Esophagus squamous epithelium (tissue), 5 donors: ENCODE measurements at places on chromosomes 1 and 21.

DNA sequence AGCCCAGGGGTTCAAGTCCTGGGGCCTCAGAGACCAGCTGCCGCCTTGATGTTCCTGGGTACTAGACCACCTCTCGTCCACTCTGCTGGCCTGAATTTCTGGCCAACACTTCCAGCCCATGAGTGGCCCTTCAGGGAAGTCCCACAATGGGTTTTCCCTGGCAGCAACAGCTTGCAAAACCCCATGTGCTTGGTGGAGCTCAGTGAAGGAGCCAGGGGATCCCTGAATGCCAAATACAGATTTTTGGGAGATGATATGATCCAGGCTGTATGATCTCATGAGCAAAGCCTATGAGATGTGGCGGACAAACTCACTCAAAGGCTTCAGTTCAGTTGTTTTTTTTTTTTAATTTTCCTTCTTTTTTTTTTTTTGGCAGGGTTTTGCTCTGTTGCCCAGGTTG, 9.6 kb upstream of the RASSF5 start:
- DNase-seq = no peak

DNA sequence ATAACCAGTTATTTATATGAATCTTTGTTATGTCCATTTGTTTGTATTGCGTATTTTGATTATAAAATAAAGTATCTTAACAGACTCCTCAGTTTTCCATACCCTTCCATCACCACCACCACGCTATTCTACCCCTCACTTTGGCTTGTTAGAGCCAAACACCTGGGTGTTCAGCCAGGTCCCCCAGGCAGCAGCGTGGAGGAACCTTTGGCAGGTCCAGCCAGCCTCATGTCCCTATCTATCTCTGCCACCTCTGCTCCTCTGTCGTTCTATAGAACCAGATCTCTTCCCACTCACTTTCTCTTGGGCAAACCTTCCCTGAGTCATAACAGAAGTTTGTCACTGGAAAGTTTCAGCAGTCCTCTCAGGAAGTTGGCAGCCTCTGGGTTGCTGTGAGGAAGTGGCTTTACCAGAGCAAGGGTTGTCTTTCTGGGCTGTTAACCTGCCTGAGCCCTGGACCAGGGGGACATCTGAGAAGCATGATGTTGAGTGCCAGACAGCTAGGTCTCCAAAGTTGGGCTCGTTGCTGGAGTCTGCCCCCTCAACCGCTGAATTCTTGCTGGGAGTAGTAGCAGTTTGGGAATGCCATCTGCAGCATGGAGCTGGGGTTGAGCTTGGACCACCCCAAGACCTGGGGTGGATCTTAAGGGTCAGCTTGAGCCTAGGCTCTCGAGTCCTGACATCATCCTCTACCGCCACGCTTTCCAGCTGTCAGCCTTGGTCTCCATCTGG, 996 bp upstream of the SH3BGRL3 start:
- no peak for DNase-seq

- no peak for DNase-seq
These were observed 186.4 kb downstream of the CAMTA1 start for GRCh38 chr1:6971699-6972098.

DNA sequence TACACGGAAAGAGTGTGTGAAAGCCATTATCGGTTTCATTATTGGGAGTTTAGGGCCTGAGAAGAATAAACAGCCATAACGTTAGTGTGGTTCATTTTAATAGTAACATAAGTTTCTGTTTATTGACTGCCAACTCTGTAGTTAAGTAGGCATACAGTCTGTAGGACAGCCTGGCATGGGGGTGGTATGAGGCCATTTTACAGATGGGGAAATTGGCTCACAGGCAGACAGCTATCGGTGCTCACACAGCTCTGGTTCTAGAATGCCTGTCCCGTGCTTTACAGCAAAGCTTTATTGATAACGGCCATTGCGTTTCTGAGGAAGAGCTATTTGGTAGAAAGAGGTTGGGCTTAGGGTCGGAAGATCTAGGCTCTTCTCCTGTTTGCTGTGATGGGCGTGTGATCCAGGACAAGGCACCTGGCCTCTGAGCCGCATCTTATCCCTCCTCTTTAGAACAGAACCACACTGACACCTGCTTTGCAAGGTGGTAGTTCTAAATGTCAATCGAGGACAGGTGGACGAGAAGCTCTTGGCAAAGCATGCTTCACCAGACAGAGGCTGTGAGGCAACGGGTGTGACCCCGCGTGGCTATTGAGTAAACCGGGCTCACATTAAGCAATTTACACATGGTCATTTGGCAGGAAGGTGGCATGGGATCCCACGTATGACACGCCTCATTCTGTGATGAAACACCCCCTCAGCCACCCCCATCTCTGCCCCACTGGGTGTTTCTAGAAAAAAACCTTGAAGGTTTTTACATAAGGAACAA, 14.9 kb downstream of the ETS2 start:
- no peak for DNase-seq

DNA sequence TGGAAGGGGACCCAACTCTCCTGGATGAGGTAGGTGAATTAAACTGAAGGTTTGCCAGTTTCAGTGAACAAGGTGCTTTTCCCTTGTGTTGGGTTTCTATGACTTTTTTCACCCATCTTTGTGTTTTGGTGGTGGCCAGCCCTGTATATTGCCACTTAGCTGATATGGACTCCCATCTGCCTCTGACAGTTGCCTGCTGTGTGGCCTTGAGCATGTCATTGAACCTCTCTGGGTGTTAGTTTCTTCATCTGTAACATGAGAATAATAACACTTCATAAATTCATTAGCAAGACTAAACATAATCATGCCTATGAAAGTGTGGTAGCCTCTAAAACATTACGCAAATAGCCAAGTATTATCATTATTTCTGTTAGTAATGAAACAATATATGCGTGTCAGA, 141.7 kb downstream of the PBX1 start:
- DNase-seq = no peak

- no peak for DNase-seq
These were observed 65.3 kb downstream of the NIBAN1 start for GRCh38 chr1:184909019-184909418.

DNA sequence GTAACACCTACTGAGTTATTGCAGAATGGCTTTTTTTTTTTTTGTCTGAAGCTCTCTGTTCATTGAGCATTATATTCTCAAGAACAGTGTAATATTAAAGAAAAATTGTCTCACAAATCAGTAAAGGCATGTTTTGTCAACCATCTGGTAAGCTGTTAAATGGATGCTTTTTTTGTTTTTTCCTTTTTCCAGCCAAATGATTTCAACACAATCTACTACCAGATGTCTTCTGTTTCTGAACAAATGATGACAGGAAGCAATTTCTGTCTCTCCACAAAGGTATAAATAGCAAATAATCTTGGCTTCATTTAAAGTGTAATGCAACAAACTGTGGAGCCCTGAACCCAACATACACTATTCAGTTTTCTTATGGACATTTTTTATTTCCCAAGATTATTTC, 78.6 kb upstream of the RGS2 start:
- DNase-seq = no peak

- DNase-seq = no peak
These were observed 13.3 kb downstream of the TGFBR3 start for GRCh38 chr1:91872559-91873081.

DNA sequence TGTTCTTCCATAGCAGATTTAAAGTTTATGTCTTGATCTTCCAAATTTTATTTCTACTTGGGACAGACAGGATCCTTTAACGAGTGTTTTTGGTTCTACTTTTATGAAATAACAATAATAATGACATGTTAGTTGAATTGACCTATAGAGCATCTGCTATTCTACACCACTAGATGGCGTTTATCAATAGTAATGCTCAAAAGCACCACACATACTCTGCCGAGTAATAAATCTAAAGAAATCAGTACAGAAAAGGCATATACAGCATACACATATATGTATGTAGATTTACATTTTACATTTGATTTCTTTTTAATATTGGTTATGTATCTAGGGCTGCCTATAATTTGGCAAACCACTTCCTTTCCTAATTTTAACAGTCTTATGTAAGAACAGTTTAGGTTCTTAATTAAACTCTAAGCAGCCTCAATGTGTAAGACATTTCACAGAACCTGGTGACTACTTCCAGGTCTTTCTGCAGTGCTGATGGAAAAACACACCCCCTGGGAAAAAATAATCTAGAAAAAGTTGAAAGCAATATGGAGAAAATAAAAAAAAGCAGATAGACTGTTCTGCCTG, 5.9 kb upstream of the SIPA1L2 start:
- DNase-seq = no peak

DNA sequence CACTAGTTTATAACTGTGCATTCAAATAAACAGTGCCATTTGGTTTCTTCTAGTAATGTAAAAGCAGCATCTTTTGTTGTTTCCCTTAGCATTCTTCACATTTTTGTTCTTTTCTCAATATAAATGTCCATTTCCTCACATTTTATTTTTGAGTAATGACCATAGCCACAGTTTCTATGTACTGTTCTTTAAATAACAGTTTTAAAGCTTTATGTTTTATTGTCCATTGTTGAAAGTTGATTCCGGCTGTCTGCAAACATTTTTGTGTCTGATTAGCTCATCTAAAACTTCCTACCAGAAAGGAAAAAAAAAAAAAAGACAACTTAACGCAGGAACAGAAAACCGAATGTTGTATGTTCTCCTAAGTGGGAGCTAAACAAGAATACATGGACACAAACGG, 139.7 kb downstream of the MAGI3 start:
- DNase-seq = no peak

GRCh38 chr21:16496609-16497008, 766.8 kb downstream of the USP25 start:
- DNase-seq = no peak

DNA sequence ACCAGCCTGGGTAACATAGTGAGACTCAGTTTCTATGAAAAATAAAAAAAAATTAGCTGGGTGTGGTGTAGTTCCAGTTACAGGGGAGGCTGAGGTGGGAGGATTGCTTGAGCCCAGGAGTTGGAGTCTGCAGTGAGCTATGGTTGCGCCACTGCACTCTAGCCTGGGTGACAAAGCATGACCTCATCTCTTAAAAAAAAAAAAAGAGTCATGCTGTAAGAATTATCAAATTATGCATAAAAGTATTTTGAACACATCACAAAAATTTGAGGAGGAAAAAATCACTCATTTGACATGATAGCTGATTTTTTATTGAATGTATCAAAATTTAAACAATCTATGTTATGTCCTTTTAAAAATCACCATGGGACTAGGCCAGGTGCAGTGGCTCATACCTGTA, 17.8 kb downstream of the CCDC30 start:
- no peak for DNase-seq

DNA sequence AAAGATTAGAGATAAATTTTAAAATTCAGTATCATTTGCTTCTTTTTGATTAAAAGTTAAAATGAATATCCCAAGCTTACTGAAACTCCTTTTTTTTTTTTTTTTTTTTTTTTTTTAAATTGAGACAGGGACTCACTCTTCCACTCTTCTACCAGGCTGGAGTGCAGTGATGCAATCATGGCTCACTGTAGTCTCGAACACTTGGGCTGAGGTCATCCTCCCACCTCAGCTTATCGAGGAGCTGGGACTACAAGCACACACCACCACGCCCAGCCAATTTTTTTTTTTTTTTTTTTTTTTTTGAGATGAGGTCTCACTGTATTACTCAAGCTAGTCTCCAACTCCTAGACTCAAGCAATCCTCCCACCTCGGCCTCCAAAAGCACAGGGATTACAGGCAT, 92.1 kb upstream of the RGS18 start:
- DNase-seq = no peak

GRCh38 chr1:53130878-53131589, 11.4 kb downstream of the SLC1A7 start:
- no peak for DNase-seq

- no peak for DNase-seq
These were observed 46.6 kb downstream of the S1PR1 start for GRCh38 chr1:101283443-101283842.

- DNase-seq = no peak
These were observed 50.6 kb downstream of the UCK2 start for GRCh38 chr1:165877940-165878556.

- DNase-seq = no peak
These were observed 15.4 kb downstream of the POLR3GL start for GRCh38 chr1:145979746-145980456.

GRCh38 chr1:213166852-213167251, 115.8 kb downstream of the RPS6KC1 start:
- no peak for DNase-seq

DNA sequence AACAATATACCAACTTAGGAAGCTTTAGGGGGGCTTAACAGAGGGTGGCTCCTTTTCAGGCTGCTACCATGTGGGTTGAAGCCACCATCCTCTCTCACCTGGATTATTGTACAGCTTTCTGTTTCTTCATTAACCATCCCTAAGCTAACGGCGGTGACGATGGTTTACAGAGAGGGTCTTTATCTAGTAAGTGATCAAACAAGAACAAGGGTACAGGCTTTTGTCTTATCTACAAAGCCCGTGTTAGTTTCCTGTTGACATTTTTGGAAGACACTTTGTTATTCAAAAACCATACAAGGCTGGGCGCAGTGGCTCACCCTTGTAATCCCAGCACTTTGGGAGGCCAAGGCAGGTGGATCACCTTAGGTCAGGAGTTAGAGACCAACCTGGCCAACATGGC, 20.4 kb downstream of the SLC25A33 start:
- no peak for DNase-seq

- no peak for DNase-seq
These were observed 97.6 kb downstream of the OSBPL9 start for GRCh38 chr1:51714374-51715019.

DNA sequence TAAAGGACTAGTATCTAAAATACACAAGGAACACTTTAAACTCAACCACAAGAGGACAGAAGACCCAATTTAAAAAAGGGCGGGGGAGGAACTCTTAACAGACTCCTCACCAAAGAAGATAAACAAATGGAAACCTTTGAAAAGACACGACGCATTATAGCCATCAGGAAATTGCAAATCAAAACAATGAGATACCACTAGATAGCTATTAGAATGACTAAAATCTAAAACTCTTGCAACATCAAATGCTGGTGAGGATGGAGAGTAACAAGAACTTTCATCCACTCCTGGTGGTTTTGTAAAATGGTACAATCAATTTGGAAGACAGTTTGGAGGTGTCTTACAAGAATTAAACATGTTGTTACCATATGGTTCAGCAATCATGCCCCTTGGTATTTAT, 708.2 kb downstream of the BRINP3 start:
- DNase-seq = no peak

GRCh38 chr1:1895060-1895418, 4.2 kb upstream of the GNB1 start:
- no peak for DNase-seq

- no peak for DNase-seq
These were observed 2.1 kb downstream of the PADI1 start for GRCh38 chr1:17207046-17207445.

GRCh38 chr1:57603696-57604095, 179.8 kb upstream of the DAB1 start:
- no peak for DNase-seq

DNA sequence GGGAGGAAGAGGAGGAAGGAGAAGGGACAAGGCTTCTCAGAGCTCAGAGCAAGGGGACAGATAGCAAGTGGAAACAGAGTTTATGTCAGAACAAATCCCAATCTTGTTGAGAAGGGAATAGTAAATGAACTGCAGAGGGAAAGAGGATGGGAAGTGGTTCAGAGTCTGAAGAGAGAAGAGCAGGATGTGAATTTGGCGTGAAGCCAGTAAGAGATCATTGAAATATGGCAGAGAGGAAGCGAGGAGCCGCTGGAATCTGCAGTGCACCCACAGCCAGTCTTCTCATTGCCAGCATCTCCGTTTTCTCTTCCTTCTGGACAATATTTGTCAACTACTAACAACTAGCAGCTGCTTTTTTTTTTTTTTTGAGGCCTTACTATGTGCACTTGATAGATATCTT, 19.1 kb downstream of the OLFML3 start:
- DNase-seq = no peak
